ENCODE measurements at places on chromosomes 1 and 21.

DNA sequence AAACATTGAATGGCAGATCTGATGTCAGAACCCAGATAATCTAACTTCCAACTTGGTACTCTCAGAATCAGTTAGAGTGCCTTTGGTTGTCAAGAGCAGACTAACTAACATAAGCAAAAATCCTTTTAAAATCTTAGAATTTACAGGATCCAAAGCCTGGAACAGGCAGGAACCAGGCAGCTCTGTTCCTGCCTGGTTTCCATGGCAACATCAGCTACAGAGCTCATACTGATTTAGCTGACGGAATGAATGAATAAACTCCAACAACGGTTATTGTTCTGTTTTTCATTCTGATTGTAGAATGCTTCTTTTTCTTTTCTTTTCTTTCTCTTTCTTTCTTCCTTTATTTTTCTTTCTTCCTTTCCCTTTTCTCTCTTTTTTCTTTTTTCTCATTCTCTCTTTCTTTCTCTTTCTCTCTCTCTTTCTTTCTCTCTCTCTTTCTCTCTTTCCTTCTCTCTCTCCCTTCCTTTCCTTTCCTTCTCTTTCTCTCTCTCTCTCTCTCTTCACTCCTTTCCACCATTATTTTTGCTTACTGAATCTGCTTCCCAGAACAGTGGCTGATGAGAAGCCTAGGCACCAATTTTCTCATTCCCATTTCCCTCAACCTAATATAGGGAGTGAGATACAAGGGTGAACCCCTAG lies 121.6 kb downstream of the RGS7 start:
- DNase-seq, result no peak

- no peak for DNase-seq
Measured at GRCh38 chr1:206803221-206803730, 31.0 kb upstream of the IL10 start.

DNA sequence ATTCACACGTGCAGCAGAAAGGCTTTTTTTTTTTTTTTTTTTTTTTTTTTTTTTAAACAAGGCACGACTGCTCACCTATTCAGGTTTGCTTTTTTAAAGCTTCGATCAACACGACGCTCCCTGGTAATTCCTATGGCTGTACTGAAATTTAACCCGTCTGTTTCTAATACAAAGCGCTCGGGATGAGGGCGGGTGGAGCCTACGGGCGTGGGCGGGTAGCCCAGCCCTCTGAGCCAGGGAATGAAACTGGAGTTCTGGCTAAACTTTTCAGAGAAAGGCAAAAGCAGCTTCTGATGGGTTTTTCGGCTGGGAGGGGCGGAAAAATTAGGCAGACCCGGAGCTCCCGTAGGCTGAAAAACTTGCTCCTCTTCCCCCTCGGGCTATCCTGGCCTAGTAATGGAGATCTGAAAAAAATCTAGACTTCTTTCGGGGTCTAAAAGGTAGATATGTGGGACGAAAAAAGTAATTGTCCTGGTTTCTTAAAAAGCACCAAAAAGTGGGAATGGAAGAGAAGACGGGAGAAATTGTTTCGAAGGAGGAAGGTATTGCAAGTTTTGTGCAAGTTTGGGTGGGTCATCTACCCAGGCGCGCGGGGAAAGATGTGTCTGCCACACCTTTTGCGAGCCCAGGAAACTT lies 7.4 kb downstream of the NR5A2 start:
- DNase-seq, result no peak

DNA sequence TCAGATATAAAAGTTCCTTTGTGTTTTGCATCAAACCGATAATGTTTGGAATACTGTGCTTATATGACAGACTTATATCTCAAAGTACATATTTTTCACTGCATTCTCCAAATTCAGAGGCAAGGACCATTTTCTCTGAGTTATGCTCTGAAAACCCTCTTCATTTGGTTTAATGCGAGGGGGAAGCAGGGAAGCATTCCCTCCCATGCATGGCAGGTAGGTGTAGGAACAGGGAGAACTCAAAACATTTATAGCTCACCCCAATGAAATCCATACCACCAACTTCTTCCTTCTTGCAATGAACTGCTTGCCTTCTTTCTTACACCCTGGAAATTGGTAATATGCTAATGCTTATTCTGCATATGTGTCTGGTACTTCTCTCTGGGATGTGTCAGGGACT lies 10.7 kb upstream of the ERICH3 start:
- DNase-seq, result no peak

DNA sequence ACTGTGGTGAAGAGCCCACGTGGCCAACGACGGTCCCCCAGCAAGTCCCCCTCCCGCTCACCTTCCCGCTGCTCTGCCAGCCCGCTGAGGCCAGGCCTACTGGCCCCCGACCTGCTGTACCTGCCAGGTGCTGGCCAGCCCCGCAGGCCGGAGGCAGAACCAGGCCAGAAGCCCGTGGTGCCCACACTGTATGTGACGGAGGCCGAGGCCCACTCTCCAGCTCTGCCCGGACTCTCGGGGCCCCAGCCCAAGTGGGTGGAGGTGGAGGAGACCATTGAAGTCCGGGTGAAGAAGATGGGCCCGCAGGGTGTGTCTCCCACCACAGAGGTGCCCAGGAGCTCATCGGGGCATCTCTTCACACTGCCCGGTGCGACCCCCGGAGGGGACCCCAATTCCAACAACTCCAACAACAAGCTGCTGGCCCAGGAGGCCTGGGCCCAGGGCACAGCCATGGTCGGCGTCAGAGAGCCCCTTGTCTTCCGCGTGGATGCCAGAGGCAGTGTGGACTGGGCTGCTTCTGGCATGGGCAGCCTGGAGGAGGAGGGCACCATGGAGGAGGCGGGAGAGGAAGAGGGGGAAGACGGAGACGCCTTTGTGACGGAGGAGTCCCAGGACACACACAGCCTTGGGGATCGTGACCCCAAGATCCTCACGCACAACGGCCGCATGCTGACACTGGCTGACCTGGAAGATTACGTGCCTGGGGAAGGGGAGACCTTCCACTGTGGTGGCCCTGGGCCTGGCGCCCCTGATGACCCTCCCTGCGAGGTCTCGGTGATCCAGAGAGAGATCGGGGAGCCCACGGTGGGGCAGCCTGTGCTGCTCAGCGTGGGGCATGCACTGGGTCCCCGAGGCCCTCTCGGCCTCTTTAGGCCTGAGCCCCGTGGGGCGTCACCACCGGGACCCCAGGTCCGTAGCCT lies 46.8 kb downstream of the TRIM11 start:
- DNase-seq, result no peak

DNA sequence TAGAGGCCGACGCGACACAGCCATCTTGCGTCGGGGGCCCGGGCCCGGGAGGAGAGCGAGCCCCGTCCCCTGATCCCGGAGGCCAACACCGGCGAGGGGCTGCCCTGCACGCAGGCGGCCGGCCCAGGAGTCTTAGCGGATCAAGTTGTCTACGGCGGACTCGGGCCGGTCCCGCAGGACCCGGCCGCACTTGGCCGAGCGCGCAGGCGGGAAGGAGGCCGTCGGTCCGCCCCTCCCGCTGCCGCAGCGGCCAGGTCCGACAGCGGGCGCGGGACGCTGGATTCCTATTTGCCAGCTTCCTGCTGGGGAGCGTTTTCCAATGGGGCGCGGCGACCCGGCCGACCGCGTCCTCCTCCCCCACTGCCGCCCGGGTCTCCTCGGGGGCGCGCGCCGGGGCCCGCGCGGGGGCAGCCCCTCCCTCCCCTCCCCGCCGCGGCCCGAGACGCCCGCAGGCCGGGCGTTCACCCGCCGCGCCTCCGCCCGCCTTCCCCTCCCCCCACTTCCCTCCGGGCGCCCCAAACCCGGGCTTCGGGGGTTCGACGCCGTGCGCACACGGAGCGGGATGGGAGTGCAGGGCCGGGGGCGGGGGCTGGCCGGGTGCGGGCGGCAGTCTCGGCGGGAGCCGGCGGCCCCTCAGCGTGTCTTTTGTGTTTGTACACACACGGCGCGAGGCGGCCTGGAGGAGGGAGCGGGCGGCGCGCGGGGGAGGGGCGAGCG lies 517 bp upstream of the H3-3A start:
- DNase-seq, result peak; percentile 71

DNA sequence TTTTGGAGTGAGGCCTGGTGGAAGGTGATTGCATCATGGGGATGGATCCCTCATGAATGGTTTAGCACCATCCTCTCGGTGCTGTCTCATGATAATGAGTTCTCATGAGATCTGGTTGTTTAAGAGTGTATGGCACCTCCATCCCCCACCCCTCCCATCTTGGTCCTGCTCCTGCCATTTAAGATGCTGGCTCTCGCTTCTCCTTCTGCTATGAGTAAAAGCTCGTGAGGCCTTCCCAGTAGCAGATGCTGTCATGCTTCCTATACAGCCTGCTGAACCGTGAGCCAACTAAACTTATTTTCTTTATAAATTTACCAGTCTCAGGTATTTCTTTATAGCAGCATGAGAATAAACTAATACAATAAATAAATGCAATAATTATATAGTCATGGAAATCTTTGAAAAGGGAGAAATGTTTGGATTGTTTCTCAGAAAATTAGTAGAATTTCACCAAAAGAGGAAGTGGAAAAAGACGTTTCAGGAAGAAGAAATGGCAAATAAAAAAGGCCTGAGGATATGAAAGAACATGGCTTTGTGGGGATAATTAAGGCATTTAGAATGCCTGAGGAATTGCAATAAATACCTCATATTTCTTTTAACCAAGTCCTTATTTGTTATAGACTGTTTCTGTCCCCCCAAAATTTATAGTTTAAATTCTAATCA lies 451.2 kb upstream of the ADGRL4 start:
- DNase-seq, result no peak

GRCh38 chr1:18817795-18818435 lies 41.5 kb downstream of the TAS1R2 start:
- DNase-seq, result no peak

DNA sequence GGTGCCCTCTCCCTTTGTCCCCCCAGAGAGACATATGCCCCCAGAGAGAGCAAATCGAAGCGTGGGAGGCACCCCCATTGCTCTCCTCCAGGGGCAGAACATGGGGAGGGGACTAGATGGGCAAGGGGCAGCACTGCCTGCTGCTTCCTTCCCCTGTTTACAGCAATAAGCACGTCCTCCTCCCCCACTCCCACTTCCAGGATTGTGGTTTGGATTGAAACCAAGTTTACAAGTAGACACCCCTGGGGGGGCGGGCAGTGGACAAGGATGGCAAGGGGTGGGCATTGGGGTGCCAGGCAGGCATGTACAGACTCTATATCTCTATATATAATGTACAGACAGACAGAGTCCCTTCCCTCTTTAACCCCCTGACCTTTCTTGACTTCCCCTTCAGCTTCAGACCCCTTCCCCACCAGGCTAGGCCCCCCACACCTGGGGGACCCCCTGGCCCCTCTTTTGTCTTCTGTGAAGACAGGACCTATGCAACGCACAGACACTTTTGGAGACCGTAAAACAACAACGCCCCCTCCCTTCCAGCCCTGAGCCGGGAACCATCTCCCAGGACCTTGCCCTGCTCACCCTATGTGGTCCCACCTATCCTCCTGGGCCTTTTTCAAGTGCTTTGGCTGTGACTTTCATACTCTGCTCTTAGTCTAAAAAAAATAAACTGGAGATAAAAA lies 8.4 kb downstream of the EFNA3 start:
- DNase-seq, result no peak

GRCh38 chr1:197178998-197179397 lies 32.5 kb upstream of the ASPM start:
- peak; percentile 69 for DNase-seq

DNA sequence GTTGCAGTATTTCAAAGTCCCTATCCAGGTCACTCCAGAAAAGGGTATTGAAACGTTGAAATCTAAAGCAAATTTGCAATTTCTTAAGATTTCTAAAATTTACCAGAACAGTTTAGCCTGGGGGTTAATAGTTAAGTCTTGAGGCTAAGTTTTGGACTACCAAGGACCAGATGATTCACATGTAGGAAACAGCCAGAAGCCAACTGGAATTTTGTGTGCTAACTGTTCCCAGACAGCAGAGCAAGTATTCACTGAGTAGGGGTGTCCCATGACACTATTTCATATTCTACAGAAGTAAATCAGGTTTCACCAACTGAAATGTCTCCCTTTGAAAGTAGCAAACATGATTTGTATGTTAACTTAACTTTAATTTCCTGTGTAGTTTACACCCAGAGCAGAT lies 11.5 kb upstream of the C1orf105 start:
- no peak for DNase-seq

DNA sequence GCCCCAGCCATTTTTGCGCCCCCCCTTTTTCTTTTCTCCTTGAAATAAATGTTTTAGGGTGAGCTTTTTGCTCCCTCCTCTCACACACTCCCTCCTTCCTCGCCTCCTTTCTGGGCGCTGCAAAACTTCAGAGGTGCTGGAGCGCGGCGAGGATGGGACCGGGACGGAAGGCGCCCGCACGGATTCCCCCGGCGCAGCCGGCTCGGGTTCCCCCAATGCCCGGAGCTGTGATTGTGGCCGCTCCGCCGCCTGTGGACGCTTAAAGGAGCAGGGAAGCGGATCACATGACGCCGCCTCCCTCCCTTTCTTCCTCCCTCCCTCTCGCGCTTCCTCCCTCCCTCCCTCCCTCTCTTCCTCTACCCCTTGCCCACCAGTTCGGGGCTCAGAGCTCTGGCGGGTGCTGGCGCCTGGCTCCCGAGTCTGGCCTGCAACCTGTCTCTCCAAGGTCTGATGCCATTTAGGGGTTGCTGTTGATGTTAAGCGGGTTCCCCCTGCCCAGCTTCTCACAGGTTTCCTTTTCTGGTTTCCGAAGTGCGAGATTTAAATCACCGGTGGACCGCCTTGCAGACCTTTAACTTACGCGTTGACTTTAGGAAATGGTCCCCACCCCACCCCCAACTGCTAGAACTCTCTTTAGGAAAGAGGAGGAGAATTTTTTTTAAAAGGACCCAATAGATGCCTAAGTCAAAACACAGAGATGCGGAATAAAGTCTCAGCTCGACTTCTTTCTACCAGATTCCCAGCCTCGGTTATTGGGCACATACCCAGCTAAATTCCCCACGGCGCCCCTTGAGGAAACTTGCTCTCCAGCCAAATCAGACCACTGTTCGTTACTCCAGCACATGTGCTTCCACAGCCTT lies at the start of gene WLS:
WLS (minus strand) TSS at position 235 of the 860 bp plus-strand sequence; CDS start at position 11, 224 bp downstream.
- peak; percentile 79 for DNase-seq

GRCh38 chr1:43039228-43040055 lies 80.8 kb upstream of the SLC2A1 start:
- DNase-seq, result no peak

DNA sequence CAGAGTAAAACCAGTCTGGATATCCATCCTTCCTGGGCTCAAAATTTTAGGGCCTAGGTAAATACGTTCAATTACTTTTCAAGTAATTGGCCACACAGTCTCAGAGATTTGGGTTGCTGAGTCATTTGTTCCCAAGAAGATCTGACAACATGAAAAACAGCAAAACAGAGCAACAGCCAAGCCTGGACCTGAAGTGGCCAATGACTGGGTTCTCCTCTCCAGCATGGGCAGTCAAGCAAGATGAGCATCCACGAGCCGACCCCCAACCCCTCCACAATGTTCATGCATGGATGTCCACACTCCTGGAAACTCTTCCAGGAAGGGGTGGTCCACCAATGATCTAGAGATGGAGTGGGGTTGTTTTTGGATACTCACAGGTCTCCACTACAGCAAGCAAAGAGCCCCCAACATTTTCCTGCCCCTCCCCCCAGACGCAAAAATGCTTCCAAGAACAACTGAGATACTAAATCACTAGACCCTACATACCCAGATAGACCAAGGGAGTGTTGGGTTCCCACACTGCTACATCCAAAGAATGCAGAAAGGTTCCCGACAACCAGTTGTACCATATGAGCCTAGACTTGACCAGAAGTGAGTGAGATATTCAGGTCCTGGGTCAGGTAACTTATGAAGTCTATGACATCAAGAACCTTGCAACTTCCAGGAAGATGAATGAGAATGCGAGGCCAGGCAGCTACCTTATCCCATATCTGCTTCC lies 73.0 kb downstream of the CD46 start:
- no peak for DNase-seq

- no peak for DNase-seq
Measured at GRCh38 chr1:43258370-43258769, 11.4 kb upstream of the TMEM125 start.

- peak; percentile 36 for DNase-seq
Measured at GRCh38 chr1:99557546-99558202, 88.2 kb upstream of the PALMD start.

Data from A172 (cell line).